NCI-H1048 (cell line): ENCODE measurements at places on chromosomes 12 and 14.

DNA sequence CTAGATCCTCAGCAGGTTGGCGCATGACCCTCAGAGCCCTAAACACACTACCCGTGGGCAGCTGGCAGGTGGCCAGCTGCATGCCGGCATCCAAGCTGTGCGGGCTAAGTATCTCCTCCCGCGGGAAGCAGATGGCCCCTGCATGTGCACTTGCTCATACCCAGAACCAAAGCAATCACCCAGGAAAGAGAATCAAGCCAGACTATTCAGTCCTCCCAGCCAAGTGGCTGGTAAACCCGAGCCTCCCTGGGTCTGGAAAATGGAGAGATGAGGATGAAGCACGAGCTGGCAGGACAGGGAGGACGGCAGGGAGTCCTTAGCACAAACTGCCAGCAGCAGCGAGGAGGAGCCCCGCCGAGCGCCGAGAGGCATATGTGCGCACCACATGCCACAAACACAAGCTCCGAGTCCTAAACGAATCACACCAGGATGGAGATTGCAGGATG is 139.7 kb downstream of the RIMBP2 start:
- DNase-seq = no peak

GRCh38 chr12:119089380-119090013 is 89.2 kb upstream of the HSPB8 start:
- no peak for DNase-seq

DNA sequence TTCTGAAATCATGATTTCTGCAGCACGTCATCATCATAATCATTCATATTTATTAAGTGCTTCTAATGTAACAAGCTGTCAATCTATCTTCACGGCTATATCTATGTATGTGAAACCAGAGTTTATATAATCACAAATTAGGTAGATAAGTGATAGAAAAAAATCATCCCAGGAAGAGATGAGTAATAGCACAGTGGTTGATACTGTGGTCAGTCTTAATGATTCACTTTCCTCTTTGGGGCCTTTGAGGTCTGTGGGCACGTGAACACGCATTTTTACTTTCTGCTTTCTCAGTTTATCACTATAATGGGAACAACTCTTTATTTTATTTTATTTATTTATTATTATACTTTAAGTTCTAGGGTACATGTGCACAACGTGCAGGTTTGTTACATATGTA is 265.9 kb upstream of the NOVA1 start:
- no peak for DNase-seq

GRCh38 chr12:6430124-6430989 is 14.4 kb upstream of the CD27 start:
- no peak for DNase-seq

- DNase-seq = no peak
Measured at GRCh38 chr14:68956724-68957123, 22.4 kb downstream of the ACTN1 start.

GRCh38 chr12:84960918-84961317 is 48.3 kb upstream of the SLC6A15 start:
- no peak for DNase-seq

DNA sequence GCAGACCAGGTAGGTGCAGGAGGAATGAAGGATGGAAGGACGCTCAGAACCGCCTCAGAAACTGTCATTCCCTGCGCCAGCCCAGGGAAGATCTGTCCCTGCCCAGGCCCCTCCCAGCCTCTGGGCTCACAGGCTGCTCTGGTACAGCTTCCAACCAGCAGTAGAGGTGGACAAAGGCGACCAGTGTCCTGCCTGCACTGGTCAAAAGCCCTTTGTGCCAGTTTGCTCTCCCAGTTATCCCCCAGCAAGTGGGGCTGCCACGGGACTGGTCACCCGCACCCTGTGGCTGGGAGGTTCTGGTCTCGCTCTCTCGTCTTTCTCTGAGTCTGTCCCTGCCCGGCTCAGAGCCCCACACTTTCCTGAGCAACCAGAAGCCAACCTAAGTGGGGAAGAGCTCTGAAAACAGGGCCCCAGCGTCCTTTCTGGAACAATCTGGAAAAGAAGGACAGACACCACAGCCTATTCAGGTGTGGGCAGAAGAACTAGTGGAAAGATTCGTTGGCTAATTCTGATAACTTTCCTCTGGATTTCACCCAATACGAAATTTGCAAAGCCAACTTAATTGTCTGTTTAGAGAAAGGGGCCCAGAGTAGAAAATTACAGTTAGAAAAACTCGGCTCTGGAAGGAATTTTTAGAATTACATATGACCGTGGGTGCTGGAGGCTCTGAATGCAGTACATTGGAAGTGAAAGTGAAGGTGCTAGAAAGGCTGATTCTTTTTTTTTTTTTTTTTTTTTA is 21.7 kb downstream of the SNRNP35 start:
- no peak for DNase-seq

DNA sequence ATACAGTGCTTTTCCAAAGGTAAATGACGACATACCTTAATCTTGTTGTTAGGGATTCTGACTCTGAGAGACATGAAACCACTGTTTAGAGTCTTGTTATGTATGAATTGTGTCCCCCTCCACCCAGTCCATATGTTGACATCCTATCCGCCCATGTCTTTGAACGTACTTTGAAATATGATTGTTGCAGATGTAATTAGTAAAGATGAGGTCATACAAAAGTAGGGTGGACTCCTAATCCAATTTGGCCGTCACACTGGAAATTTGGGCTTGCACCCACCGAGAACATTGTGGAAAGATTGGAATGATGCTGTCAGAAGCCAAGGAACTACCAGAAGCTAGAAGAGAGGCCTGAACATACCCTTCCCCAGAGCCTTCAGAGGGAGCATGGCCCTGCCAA is 62.2 kb downstream of the RGS6 start:
- DNase-seq = no peak

DNA sequence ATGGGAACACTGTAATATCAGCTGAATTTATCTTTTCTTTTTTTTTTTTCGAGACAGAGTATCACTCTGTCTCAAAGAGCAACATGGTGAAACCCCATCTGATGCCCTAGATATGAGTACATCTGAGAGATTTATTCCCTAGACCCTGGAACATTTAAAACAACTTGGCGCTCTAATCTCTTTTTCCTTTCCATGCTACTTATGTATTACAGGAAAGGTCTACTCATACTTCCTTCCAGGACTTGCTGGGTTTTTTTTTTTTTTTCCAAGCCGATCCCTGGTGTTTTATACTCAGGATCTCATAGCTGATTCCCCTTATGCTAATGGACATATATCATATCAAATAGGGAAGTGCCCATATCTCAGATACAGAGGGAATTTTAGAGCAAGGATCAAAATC is 83.1 kb downstream of the MAPKAPK5 start:
- no peak for DNase-seq
